ELF-1 (cell line): ENCODE measurements at places on chromosomes 1 and 21.
A peak's percentile ranks its signal among the peaks of the same experiment; 100 is the strongest.

GRCh38 chr1:25232866-25233784, 823 bp upstream of the SYF2 start:
- DNase-seq, result peak; percentile 92

DNA sequence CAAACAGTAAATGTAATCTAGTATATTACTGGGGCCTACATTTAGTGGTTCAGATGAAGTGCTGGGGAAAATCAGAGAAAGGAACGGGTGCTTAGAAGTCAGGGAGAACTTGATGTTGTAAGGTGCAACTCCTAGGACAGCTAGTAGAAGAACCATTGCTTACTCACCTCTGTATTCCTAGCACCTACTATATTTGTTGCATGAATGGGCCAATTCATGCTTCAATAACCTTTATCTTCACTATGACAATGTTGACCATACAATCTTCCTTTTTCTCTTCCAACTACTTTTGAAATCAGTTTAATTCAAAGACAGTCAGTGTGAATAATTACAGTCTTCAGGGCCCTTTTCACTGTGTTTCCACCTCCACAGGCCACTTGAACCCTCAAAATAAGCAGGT, 125.0 kb upstream of the DMRTA2 start:
- no peak for DNase-seq

GRCh38 chr1:107252271-107252670, 111.4 kb downstream of the NTNG1 start:
- no peak for DNase-seq

- DNase-seq, result no peak
Observed at GRCh38 chr1:26780344-26780957, 7.3 kb upstream of the PIGV start.

DNA sequence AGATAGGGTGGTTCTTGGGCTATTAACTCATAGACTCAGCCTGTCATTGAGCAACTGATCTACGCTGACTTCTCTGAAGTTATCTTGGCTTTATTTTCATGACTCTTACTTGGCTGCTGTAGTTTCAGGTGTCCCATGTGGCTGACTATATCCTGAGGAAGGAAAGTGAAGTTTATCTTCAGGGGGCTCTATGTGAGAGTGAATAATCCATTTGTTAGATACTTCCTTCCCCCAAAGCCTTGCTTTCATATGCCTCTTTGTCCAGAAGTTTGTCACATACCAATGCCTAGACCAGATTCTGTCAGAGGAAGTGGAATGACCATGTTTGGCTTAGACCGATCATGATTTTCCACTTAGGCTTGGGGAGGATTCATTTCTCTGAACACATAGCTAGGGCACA, 27.9 kb upstream of the C1orf87 start:
- no peak for DNase-seq

DNA sequence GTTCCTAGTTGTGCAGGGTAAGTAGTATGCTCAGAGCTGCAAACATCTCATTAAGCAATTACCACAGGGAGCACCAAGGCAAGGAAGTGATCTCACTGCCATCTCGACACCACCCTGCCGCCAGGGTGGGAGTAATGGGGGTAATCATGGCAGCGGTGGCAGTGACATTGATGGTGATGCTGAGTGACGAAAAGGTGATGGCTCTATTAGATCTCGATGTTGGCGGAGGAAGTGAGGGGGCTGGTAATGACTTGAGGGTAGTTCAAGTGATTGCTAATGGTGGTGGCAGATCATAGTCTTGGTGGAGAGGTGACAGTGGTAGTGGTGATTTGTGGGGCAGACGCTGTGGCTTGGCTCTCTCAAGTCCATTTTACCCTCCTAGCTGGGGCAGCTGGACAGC, 25.4 kb upstream of the TENT5B start:
- DNase-seq, result no peak
